ENCODE measurements at places on chromosomes 2 and 18. TPM values are rescaled to one million over a fixed set of nuclear protein-coding genes. Genes with fewer than 3 reads are reported as not detected.

Gene KRTCAP3
- 31.0 TPM for total RNA-seq

Gene SLC5A7
- total RNA-seq = not detected

Gene POTEJ
- not detected for total RNA-seq

Gene STON1
- total RNA-seq = 7.6 TPM

Gene TDRD15
- 0.19 TPM for total RNA-seq

Gene MAP2
- 42.0 TPM for total RNA-seq

- no peak overlapping the region for H3K27ac ChIP-seq
- no peaks in the 10 kb centered on the region for H3K4me1 ChIP-seq
- H3K4me3 ChIP-seq = no peak overlapping the region
- no peaks in the 10 kb centered on the region for H3K36me3 ChIP-seq
- DNase-seq = no peak
Observed at GRCh38 chr2:156657809-156658208, 221.6 kb downstream of the GPD2 start.

GRCh38 chr2:149080971-149081370 is 42.5 kb downstream of the LYPD6B start:
- no peak overlapping the region for H3K27ac ChIP-seq
- H3K4me1 ChIP-seq = peaks cover 11% of the 10 kb centered on the region
- no peaks in the 10 kb centered on the region for H3K27me3 ChIP-seq
- H3K36me3 ChIP-seq = no peaks in the 10 kb centered on the region

- no peaks in the 10 kb centered on the region for H3K4me1 ChIP-seq
Observed at GRCh38 chr2:159557437-159558034, 58.8 kb downstream of the BAZ2B start.

GRCh38 chr2:196200557-196200956 is 29.2 kb upstream of the STK17B start:
- H3K27me3 ChIP-seq = no peaks in the 10 kb centered on the region
- no peak overlapping the region for H3K27ac ChIP-seq
- no peak overlapping the region for H3K4me3 ChIP-seq
- no peaks in the 10 kb centered on the region for H3K36me3 ChIP-seq

DNA sequence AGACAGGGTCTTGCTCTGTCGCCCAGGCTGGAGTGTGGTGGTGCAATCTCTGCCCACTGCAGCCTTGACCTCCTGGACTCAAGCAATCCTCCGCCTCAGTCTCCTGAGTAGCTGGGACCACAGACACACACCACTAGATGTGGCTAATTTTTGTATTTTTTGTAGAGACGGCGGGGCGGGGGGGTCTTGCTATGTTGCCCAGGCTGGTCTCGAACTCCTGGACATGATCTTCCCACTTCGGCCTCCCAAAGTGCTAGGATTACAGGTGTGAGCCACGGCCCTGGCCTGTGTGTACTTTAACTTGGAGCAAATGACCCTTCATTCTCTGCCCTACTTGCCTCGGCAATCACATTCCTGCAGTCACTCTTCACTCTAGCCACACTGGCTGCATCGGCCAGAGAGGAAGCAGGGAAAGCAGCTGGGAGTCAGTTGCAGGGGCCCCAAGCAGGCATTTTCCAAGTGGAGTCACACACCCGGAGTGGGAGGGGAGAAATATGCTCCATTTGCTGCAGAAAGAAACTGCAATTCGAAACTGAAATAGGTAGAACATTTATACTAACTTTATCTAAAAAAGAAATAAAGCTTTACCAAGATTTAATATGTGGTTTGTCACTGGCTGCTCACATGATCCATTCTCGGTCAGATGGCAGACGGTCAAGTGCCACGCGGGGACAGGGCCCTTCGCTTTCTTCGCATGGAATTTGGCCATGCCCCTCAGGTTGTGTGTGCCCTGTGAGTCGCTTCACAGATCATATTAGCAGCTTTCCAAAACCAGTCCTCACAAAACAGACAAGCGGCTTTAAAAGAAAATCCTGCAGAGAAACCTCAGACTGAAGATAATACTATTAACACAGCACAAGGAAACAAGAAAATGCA is 37.1 kb downstream of the FAM161A start:
- DNase-seq = no peak
- no peaks in the 10 kb centered on the region for H3K36me3 ChIP-seq
- no peak overlapping the region for H3K4me3 ChIP-seq
- H3K4me1 ChIP-seq = no peaks in the 10 kb centered on the region
- H3K27me3 ChIP-seq = peaks cover 9% of the 10 kb centered on the region
- no peak overlapping the region for H3K27ac ChIP-seq

- DNase-seq = no peak
- peak overlapping the region; percentile 82 for H3K27ac ChIP-seq
- peaks cover 7% of the 10 kb centered on the region for H3K4me1 ChIP-seq
- H3K27me3 ChIP-seq = no peaks in the 10 kb centered on the region
- no peaks in the 10 kb centered on the region for H3K36me3 ChIP-seq
Observed at GRCh38 chr2:22499082-22499839, 885.7 kb upstream of the KLHL29 start.

GRCh38 chr18:36372903-36373311 is 75.4 kb downstream of the FHOD3 start:
- H3K4me3 ChIP-seq = no peak overlapping the region
- no peaks in the 10 kb centered on the region for H3K36me3 ChIP-seq
- no peak for DNase-seq
- H3K4me1 ChIP-seq = no peaks in the 10 kb centered on the region
- no peak overlapping the region for H3K27ac ChIP-seq

GRCh38 chr2:170647741-170648436 is 67.2 kb upstream of the SP5 start:
- no peak for DNase-seq
- H3K27me3 ChIP-seq = no peaks in the 10 kb centered on the region
- H3K4me3 ChIP-seq = no peak overlapping the region
- no peak overlapping the region for H3K27ac ChIP-seq

DNA sequence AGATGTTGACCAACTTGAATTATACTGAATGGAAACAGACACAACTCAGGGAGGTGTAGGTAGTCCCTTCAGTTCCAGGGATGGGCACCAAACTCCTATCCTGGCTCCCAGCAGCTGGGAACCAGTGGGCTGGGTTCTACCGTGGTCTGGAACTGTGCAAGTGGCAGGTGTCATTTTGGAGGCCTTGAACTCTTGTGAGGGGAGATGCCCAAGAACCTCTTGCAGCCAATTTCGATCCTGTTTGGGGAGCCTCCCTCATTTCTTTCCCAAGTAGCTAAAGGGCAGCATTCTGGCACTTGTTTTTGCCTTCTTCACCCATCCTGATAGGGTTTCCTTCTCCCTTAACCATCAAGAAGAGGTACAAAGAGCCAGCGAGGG is 200.2 kb downstream of the ANKRD30B start:
- H3K27ac ChIP-seq = no peak overlapping the region
- H3K4me1 ChIP-seq = no peaks in the 10 kb centered on the region
- H3K4me3 ChIP-seq = no peak overlapping the region
- DNase-seq = no peak
- no peaks in the 10 kb centered on the region for H3K36me3 ChIP-seq
